ENCODE measurements at places on chromosomes 1 and 21.

- no peak for DNase-seq
Measured at GRCh38 chr1:23187637-23188036, 19.0 kb upstream of the LUZP1 start.

DNA sequence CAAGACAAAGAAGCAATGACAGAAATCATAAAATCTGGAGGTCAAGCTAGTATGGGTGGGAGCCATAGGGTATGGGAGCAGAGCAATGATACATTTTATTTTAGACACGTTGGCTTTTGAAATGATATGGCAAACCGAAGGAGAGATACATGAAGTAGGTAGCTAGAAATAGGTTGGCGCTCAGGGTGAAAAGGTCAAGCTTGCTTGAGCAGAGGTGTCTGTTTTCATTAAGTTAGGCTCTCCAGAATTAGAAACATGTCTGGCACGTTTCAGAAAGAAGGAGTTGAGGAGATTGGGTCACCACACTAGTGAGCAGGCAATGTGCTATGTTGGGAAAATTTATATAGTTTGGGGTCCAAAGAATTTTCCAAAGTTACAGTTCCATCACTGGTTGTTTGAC is 151.4 kb downstream of the AMY1C start:
- no peak for DNase-seq

DNA sequence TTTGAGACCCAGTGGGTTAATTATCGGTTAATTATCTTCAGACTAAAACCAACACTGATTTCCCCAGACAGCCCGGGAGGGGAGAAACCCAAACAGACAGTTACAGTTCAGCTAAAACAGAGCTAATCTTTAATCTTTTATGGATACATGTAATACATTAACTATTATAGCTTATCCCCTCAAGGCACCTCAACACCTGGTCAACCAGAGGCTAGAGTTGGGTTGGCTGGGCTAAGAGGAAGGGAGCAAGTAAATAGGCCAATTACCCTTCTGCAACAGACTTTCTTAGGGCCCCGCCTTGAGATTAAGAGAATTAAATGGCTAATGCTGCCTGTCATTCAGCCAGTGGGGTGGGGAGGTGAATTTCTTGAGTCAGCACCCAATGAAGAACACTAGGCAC is 6.6 kb upstream of the MED18 start:
- DNase-seq: no peak

DNA sequence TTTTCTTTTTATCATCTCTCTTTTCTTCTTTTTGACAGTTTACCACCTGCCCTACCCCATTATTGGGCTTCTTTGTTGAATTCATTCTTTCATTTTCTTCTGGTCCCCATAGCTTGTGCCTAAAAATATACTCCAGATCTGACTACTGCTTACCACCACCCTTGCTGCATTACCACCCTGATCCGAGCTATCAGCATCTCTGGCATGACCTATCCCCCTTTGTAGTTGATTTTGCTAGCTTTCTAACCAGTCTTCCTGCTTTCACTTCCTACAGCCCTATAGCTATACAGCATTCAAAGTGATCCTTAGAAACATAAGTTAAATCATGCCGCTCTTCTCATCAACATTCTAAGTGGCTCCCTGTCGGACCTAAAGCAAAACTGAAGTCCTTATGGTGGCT is 59.4 kb upstream of the MPC2 start:
- DNase-seq: no peak

GRCh38 chr21:32163386-32163785 is 115.5 kb downstream of the MIS18A start:
- no peak for DNase-seq

GRCh38 chr1:31678681-31679080 is 25.1 kb downstream of the COL16A1 start:
- DNase-seq: no peak

DNA sequence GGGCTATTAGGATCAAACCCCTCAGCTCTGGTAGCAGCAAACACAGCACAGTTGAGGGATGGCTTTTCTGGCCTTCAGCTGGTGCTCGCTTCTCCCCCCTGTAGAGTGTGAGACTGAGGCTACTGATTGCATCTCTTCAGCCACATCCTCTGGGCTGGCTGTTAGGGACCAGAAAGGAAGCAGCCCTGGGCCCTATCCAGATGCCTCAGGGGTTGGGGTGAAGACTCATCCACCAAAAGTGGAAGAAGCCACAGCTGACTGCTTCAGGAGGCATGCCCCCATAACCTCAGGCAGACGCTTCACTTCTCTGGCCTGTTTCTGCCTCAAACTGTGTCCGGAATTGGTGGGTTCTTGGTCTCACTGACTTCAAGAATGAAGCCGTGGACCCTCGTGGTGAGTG is 6.2 kb upstream of the TMEM200B start:
- no peak for DNase-seq

GRCh38 chr1:40851643-40852042 is 10.5 kb downstream of the CITED4 start:
- DNase-seq: no peak

GRCh38 chr1:6292102-6292501 is 31.2 kb upstream of the GPR153 start:
- no peak for DNase-seq

DNA sequence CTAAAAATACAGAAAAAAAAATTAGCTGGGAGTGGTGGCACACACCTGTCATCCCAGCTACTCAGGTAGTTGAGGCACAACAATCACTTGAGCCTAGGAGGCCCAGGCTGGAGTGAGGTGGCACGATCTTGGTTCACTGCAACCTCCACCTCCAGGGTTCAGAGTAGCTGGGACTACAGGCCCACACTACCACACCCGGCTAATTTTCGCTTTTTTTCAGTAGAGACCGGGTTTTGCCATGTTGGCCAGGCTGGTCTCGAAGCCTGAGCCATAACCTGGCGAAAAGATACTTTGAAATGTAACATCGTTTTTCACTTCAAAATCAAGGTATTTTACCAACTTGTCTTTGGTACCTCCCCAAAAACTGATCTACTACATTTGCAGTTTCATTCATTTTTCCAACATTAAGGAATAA is 6.1 kb downstream of the GAS5 start:
- no peak for DNase-seq

GRCh38 chr1:223298701-223299100 is 65.3 kb downstream of the SUSD4 start:
- DNase-seq: no peak

GRCh38 chr1:47229031-47229885 is 2.8 kb downstream of the TAL1 start:
- no peak for DNase-seq

GRCh38 chr1:108814343-108815125 is 42.4 kb downstream of the AKNAD1 start:
- DNase-seq: no peak

GRCh38 chr1:77742011-77742555 is 17.6 kb downstream of the USP33 start:
- DNase-seq: no peak

- DNase-seq: no peak
Measured at GRCh38 chr21:25029580-25029979, 577.7 kb downstream of the MRPL39 start.

DNA sequence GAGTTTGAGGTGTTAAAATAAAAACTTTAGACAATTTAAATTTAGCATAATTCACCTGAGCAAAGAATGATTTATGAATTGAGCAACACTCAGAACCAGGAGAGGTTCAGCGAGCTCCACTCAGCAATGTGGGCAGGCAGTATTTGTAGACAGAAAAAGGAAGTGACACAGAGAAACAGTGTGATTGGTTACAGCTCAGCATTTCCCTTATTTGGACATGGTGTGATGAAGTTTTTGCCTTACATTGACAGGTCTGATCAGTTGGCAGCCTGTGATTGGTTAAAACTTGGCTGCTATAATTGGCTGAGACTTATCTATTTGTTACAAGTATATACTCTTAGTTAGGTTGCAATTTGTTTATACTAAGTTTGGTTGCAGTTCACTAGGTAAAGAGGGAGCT is 621.2 kb upstream of the PRMT6 start:
- DNase-seq: no peak

GRCh38 chr1:154857441-154858215 is 12.5 kb downstream of the KCNN3 start:
- DNase-seq: no peak

DNA sequence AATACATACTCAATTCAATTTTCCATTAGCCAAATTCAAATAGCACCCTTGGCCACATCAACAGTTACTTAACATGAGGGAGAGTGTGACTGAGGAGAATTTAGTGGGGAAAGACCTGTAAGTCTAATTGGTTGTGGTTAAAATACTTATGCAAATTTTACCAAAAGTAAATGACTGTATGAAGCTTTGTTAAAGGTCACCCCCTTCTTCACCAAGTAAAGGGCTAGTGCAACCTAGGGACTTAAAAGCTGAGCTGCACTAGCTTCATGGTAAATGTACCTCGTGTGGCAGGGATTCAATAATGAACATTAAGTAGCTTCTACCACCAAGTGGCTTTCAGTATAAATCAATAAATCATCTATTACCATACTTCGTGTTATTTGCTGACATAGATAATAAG is 372.0 kb downstream of the NTNG1 start:
- no peak for DNase-seq

DNA sequence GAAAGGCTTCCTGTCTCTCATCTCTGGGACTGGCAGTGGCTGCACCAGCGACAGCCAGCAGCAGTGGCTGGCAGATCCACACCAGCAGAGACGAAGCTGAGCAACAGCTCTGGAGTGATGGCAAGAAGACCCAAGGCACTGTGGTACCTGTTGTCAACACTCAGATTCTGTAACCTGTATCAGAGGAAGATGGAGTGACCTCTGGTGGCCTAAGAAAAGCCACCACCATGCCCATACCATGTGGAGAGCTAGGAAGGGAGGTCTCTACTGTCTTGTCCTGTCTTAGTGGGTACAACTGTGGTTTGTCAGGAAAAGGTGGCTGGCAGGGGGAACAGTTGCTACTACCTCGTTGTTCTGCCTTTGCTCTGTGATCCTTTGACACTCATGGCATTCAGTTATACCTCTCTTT is 22.5 kb upstream of the RHBDL2 start:
- DNase-seq: no peak

- DNase-seq: no peak
Measured at GRCh38 chr1:77539519-77540142, 142.8 kb downstream of the ZZZ3 start.

- no peak for DNase-seq
Measured at GRCh38 chr1:168217664-168218063, 8.1 kb upstream of the SFT2D2 start.

DNA sequence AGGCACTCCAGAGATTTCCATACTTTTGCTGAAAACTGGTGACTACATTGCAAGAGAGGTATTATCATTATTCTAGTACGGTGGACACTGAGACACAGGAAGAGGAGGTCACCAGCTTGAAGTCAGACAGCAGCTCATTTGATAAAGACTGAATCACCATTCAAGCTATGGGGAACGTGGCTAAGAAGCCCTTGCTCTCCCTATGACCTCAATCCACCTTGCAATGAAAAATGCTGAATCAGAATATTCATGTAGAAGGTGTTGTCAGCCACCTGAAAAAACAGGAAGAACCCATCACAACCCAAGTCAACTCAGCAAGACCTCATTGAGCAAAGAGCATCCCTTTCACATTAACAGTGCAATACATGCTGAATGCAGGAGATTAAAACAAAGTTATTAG is 59.0 kb upstream of the FGGY start:
- no peak for DNase-seq

DNA sequence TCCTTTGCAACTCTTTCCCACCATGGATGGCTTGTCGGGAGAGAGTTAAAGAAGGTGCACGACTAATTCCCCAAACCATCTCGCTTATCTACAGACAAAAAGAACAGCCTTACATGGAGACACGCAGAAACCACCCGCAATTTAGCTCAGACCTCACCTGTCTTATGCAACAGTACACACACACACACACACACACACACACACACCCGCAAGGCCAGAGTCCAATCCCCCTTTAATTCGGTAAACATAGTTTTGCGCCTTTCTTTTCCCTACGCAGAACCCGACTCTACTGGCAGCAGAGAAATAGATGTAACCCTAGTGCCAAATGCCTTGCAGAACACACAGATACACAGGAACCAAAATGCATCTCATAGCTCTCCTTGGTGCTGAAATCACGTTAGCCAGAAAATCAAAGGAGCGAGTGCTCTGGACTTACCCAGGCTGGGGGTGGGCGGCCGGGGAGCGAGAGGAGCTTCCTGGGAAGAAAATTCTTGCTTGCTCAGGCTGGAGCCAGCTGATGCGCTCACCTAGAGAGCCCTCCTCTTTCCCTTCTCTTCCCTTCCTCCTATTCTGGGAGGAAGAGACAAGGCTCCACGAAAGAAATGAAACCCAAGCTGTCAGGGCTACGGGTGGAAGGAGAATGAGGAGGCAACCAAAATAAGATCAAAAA is 470 bp downstream of the TNR start:
- DNase-seq: no peak

DNA sequence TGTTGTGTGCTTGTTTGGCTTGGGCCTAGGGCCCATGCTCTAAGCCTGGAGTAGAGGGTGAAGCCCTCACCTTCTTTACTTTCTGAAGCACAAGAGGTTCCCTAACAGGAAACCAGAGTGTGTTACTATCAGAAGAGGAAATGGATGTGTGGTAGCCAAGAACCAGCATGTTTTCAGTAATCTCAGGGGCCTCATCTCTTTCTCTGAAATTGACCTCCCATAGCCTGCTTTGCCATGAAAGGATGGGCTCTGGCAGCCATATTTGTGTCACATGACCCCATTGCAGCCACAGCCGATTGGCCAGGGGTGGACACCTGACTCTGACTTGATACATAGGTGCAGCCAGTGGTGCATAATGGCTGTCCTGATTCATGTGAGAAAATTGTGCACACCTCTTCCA is 18.6 kb downstream of the A3GALT2 start:
- no peak for DNase-seq

DNA sequence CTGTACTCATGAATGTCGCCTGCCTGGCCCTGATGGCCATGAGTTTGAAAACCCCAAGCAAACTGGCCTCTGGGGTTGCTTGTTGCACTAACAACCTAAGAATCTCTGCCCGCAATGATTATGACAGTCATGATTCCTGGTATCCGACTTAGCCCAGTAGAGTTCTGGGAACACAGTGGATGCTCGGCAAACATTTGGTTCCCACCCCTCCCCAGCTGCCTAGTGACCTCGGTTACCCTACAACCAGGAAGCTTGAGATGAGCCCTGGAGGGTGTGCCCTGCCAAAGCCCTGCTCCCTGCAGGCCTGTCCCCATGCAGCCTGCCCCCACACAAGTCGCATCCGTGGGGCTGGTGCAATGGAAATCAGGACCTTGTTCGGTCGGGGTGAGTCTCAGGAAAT is 76.0 kb upstream of the ZBTB40 start:
- DNase-seq: no peak

- no peak for DNase-seq
Measured at GRCh38 chr1:232591344-232591743, 38.6 kb downstream of the SIPA1L2 start.

- peak; percentile 34 for DNase-seq
Measured at GRCh38 chr1:34885405-34886247, 26.1 kb upstream of the SMIM12 start.
